ENCODE measurements at places on chromosomes 5 and 9.
A peak's percentile ranks its signal among the peaks of the same experiment; 100 is the strongest.

GRCh38 chr5:155772009-155772662 lies 554.8 kb upstream of the SGCD start:
- DNase-seq: no peak

- no peak for DNase-seq
Measured at GRCh38 chr5:169997798-169998197, 17.5 kb upstream of the INSYN2B start.

DNA sequence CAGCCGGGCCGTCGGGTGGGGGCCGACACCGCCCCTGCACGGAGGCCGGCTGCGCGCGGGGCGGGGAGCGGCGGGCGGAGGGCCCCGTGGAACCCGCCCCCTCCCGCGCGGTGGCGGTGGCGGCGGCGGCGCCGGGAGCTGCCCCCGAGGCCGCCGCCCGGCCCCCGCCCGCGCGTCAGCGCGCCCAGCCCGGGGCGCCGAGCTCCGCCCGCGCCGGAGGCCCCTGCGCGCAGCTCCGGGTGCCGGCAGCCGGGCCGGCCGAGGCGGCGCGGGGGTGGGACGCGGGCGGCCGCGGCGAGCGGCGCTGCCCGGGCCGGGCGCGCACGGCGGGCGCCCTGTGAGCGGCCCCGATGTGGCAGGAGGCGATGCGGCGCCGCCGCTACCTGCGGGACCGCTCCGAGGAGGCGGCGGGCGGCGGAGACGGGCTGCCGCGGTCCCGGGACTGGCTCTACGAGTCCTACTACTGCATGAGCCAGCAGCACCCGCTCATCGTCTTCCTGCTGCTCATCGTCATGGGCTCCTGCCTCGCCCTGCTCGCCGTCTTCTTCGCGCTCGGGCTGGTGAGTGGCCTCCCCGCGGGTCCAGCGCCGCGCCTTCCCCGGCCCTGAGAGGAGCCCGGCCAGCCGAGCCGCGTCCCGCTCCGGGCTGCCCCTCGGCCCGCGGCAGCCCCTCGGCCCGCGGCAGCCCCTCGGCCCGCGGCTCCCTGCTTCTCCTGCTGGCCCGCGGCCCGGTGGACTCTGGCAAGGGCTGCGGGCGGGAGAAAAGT lies at the start of gene ADCY2:
TSS of gene ADCY2 (plus strand) at position 192 of the 766 bp plus-strand sequence. CDS start at position 351, 159 bp downstream.
- DNase-seq: no peak

GRCh38 chr5:128317481-128317880 lies 220.6 kb downstream of the FBN2 start:
- no peak for DNase-seq

GRCh38 chr5:102153003-102153759 lies 142.9 kb downstream of the SLCO4C1 start:
- peak; percentile 1 for DNase-seq

GRCh38 chr5:139751236-139751635 lies 44.4 kb upstream of the PSD2 start:
- no peak for DNase-seq

DNA sequence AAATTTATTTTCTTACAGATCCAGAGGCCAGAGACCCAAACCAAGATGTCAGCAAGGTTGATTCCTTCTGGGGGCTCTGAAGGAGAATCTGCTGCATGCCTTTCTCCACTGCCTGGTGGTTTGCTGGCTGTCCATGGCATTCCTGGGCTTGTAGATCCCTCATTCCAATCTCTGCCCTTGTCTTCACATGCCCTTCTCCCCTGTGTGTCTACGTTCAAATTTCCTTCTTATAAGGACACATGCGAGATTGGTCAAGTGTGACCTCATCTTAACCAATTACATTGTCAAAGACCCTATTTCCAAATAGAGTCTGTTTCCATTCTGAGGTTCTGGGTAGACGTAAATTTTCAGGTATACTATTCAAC lies 84.5 kb upstream of the RAI14 start:
- DNase-seq: no peak

DNA sequence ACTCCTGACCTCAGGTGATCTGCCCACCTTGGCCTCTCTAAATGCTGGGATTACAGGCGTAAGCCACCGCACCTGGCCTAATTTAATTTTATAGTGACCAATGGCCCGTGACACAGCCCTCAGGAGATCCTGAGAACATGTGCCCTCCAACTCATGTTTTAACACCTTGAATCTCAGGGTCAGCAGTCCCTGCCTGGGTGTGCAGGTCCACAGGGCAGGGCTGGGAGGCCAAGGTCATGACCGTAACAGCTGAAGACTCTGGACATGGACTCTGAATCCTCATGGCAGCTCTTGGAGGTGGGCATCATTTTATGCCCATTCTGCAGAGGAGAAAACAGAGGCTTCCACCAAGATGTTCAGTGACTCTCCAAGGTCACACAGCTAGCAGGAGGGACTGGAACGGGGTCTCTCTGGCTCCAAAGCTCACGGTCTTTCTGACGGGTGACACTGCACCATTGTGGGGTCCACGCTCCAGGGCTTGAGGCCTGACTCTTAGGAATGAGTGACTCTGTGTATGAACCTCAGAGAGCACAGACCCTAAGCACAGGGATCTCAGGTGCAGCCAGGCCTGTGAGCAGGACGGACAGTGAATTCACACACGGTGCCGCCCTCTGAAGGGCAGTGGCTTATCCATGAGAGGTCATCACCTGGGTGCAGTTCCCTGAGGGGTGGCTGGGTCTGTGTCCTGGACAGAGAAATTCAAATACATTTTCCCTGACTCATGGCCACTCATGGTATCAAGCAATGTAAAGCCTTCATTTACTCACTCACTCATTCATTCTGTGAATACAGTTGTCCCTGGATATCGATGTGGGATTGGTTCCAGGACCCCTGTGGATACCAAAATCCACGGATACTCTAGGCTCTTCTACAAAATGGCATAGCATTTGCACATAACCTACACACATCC lies 32.8 kb upstream of the LAMC3 start:
- no peak for DNase-seq

GRCh38 chr9:76651119-76651705 lies 113.0 kb upstream of the PCA3 start:
- DNase-seq: no peak

- no peak for DNase-seq
Measured at GRCh38 chr9:131516930-131517329, 14.1 kb downstream of the UCK1 start.

DNA sequence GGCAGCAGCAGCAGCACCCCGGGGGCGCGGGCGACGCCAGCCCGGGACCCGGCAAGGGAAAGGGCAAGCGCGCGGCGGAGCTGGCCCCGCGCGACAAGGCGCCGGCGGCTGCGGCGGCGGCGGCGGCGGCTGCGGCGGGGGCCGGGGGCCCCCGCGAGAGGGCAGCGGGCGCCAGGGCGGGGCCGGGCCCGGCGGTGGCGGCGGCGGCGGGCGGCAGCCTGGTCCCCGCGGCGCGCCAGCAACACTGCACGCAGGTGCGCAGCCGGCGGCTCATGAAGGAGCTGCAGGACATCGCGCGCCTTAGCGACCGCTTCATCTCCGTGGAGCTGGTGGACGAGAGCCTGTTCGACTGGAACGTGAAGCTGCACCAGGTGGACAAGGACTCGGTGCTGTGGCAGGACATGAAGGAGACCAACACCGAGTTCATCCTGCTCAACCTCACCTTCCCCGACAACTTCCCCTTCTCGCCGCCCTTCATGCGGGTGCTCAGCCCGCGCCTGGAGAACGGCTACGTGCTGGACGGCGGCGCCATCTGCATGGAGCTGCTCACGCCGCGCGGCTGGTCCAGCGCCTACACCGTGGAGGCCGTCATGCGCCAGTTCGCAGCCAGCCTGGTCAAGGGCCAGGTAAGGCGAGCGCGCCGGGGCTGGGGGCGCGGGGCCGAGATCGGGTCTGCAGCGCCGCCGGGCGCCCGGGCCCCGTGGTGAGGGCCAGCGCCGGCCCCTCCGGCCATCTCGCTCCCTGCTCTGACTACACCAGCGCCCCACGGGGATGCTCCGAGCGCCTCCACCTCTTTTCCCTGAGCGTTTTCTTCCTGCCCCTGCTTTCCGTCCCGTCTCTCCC lies at the start of gene UBE2QL1:
TSS of gene UBE2QL1 (plus strand) at position 238 of the 843 bp plus-strand sequence. CDS start at position 273, 35 bp downstream.
- peak; percentile 4 for DNase-seq

- no peak for DNase-seq
Measured at GRCh38 chr5:173855162-173855994, 32.8 kb upstream of the CPEB4 start.

GRCh38 chr5:3276896-3277295 lies 318.7 kb upstream of the IRX1 start:
- DNase-seq: no peak

DNA sequence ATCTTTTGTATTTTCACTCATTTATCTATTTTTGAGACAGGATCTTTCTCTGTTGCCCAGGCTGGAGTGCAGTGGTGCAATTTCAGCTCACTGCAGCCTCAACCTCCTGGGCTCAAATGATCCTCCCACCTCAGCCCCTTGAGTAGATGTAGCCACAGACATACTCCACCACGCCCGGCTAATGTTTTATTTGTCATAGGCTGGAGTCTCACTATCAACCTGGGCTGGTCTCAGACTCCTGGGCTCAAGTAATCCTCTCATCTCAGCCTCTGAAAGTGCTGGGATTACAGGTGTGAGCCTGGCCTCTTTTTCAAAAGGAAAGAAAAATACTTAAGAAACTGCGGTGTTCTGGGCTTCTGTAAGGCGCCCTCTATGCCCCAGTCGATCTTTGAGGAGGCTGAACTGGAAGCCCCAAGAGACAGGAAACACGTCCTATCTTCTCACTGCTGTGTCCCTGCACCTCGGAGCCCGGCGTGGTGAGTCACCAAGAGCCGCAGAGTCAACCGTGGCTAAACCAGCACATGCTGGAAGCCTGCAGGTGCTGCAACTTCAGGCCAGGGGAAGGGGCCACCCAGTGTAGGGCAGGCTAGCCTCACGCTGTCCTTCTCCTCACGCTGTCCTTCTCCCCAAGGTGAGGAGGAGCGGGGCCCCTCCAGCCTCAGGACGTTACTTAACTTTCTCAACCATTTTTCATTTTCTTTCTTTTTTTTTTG lies 15.2 kb upstream of the LHX3 start:
- no peak for DNase-seq

DNA sequence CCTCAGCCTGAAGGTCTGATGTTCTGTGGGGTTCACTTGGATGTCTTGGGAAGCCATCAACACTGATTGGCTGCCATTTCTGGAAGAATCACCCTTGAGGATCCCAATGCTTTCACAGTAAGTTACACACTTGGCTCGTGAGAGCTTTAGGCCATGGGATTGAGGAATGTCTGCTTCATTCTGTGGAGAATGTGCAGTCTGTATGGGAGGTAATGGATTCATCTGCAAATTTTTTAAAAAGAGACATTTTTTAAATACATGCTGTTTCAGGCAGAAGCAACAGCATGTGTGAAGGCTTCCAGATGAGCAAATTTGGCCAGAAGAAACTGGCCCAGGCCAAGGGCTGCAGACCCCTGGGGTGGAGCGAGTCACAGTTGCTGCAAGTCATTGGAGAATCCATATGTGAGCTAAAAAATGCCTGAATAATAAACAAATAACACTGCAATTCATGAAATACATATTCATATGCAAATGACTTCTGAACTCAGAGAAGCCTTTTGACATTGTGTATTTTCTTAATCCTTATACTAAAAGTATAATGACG lies 146.3 kb upstream of the RASEF start:
- DNase-seq: no peak

DNA sequence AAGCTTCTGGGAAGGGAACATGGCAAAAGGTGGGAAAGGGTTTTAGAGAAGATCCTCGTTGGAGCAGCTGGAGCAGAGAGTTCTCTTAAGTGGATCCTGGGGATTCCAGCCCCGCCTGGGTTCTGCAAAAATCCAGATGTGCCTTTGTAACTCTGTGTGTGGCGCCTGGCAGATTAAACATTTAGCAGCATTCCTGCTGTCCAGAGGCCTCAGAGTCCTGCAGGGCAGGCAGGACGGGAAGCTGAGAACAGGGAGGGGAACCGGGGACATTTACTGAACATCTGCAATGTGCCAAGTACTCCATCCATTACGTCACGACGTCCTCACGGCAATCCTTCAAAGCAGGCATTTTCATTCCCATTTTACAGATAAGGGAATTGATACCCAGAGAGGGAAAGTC lies 6.0 kb downstream of the EIF4E1B start:
- no peak for DNase-seq

GRCh38 chr9:127753622-127754021 lies 18.5 kb upstream of the TOR2A start:
- DNase-seq: no peak

DNA sequence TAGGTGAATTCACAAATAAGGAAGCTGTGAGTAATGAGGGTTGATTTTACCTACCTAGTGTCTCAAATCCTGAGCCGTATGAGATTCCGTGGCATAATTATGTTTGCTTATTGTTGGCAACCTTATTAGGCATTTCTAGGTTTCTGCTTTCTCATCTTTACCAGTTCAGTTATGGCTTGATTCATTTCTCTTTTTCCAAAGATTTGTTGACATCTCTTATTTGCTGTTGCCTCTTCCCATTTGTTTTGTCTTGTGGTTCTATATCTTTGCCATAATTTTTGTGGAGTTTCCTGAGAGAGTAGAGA lies 470 bp downstream of the IL31RA start:
- DNase-seq: no peak

DNA sequence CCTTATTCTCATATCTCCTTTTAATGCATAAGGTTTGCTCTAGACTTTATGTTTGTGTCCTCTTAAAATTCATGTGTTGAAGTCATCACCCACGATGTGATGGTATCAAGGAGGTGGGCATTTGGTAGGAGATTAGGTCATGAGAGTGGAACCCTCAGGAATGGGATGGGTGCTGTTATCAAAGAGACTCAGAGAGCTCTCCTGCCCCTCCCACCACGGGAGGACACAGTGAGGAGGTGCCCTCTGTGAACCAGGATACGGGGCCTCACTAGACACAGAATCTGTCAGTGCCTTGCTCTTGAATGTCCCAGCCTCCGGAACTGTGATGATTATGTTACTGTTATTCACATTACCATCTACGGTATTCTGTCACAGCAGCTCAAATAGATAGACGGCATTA lies 359.0 kb downstream of the IRX1 start:
- no peak for DNase-seq

- DNase-seq: no peak
Measured at GRCh38 chr5:149294872-149295829, 23.5 kb downstream of the AFAP1L1 start.

GRCh38 chr5:76331126-76331525 lies 72.0 kb upstream of the IQGAP2 start:
- peak; percentile 45 for DNase-seq

GRCh38 chr5:172234031-172234430 lies 40.1 kb downstream of the EFCAB9 start:
- DNase-seq: no peak

GRCh38 chr5:127938746-127939145 lies 144.8 kb upstream of the SLC12A2 start:
- DNase-seq: no peak

DNA sequence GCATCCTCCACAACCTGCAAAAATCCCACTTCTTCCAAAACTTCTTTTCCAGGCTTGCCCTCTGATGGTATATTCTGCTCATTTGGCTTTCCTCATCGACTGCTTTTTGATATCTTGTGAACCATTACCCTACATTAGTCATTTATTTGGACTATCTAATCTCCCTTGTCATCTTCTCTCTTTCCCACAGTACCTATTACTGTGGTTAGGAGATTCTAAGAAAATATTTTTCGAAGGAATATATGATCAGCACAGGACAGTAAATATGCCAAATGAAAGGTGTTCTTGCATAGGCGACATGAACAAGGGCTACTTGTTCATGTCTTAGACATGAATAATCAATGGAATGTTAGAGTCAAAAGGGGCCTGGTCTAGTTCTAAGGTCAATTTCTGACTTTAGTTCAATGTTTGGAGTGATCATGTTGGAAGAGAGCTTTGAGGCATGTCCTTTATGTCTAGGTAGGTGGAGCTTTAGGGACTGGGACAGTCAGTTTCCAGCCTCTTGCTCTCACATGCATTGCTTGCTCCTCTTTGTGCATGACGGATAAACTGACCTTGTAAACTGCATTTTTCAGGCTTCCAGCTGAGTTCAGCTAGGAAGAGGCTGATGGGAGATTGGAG lies 243.4 kb upstream of the RPS23 start:
- no peak for DNase-seq

- no peak for DNase-seq
Measured at GRCh38 chr5:11289208-11289607, 528.2 kb upstream of the DAP start.

All from naive thymus-derived CD4-positive, alpha-beta T cell (primary cell).